Activated CD4-positive, alpha-beta memory T cell treated with anti-CD3 and anti-CD28 coated beads for 36 hours (primary cell): ENCODE measurements at places on chromosomes 13 and 19. TPM values are rescaled to one million over a fixed set of nuclear protein-coding genes. Genes with fewer than 3 reads are reported as not detected.

CABP5 gene
- total RNA-seq: not detected

GRCh38 chr19:49614096-49614833 is 23.3 kb downstream of the PRR12 start:
- DNase-seq: peak; percentile 55

DNA sequence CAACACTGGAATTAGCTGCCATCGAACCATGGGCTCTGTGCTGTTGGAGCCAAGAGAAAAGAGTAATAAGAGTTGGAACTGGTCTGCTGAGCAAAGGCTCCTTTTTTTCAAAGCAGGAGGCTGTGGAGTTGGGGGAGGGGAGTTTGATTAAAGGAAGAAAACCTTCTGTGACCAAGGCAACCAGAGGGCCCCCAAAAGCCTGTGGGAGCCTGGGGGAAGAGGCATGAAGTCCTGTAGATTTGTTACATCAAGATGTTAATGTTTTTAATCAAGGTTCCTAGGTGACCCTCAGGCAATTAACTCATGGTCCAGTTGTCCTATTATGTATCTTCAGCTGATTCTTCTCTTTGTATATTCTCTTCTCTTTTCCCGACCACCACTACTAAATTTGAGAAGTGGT is 403.9 kb downstream of the NDFIP2 start:
- no peak for DNase-seq

DNA sequence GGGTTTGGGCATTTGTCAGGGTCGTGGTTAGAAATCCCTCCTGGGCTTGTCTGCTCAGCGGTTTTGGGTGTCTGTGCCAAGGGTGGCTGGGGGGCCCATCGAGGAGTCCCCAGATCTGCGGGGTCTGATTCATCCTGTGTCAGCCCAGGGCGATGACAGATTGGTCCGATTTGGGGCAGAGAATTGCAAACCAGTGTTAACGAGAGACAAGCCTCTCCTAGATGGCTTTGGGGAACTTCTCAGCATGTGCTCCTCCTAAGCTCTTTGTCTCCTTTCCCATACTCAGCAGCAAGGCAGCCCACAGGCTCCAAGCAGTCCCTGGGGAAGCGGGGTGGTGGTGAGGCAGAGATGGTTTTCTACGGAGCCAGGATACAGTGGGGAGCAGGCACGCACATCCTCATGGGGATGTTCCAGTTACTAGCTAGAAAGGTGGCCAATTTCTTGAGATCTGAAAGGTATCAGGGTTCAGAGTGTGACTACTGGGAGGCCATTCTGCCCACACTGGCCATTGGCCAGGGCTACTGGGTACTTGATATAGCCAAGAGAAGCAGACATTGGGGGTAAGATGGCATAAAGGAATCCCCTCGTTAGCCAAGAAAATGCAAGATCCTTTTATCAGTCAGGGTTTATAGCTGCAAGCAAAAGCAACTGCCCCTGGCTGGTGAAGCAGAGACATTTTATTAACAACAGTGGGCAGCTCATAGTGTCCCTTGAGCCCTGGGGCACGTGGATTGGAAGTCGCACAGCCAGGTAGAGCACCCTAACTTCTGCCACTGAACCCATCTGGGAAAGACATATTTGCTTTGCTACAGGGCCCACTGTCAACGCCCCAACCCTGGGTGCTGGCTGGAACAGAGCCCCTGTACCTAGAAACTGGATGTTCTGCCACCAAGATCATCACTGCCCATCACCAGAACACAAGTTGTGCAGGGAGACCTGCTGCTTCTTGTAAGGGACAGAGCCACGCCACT is 63.6 kb downstream of the RGCC start:
- no peak for DNase-seq

PRDX2 gene
- 258 TPM for total RNA-seq
